ENCODE measurements at places on chromosomes 11 and 22. TPM values are rescaled to one million over a fixed set of nuclear protein-coding genes. Genes with fewer than 3 reads are reported as not detected.

GRCh38 chr11:134277183-134278001 is 1.2 kb downstream of the GLB1L3 start:
- DNase-seq = no peak

DNA sequence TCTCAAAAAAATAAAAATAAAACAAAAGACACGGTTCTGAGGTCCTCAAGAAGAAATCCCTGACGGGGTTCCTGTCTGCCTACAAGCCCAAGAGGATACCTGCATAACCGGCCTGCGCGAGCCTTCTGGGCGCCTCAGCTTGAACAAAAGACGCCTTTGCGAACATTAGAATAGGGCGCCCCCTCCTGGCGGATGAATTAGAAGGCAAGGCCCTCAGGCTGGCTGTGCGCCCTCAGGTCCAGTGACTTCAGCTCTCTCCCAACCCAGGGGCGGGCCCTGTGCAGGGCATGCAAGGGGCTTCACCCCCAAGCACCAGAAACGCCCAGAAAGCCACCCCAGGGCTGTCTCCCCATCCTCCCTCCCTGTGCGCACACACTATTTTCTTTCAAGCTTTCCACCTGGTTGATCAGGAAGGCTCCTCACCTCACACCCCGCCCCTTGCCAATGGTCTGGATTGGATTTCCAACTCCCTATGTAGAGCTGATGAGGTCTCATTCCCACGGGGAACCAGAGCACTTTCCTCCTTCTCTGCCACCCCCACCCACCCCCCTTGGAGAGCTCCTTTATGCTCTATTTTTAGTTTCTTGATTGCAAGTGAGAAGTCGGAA is 273.3 kb downstream of the BUD13 start:
- DNase-seq = no peak

- no peak for DNase-seq
Observed at GRCh38 chr22:29710922-29711593, 8.7 kb upstream of the CABP7 start.

DNA sequence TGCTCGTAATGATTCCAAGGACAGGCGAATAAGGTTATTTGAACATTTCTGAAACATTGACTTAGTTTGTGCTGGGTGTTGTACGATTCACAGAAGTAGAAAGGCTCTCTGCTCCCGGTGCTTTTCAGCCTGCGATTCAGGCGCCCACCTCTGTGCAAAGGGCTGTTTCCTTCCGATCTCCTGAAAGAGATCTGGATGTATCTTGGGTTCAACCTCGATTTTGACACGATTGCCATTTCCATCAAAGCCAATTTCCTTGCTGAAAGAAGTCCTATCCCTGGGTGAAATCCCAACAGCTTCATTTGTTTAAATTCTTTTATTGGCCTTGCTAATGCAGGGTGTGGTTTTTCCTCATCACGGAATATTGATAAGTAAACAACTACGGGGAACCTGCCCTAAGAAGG is 1.1 kb upstream of the ZC3H12C start:
- no peak for DNase-seq

TSSK2 gene
- polyA plus RNA-seq = not detected

SRPRA gene
- 133 TPM for polyA plus RNA-seq

OR5AK2 gene
- not detected for polyA plus RNA-seq

GRCh38 chr11:203056-203944 is 3.9 kb downstream of the BET1L start:
- no peak for DNase-seq

SHANK2 gene
- not detected for polyA plus RNA-seq

DCDC1 gene
- not detected for polyA plus RNA-seq

DNA sequence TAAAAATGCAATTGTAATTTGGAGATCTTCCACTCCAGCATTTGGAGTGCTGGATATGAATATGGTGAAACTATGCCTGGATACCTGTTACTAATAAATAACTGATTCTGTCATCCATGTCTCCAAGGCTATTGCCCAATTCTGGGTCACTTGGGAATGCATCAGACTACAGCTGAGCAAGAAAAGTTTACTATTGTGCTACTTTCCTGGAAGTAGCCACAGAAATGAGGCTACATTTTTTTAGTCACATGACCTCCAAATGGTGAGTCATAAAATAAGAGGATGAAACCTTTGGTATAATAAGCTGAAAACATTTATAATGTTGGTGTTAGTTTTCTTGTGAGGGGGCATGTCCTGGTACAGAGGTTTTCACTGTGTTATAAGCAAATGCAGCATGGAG is 44.4 kb downstream of the DCDC1 start:
- DNase-seq = no peak

GRCh38 chr11:43021466-43021865 is 290.3 kb upstream of the API5 start:
- DNase-seq = no peak

DNA sequence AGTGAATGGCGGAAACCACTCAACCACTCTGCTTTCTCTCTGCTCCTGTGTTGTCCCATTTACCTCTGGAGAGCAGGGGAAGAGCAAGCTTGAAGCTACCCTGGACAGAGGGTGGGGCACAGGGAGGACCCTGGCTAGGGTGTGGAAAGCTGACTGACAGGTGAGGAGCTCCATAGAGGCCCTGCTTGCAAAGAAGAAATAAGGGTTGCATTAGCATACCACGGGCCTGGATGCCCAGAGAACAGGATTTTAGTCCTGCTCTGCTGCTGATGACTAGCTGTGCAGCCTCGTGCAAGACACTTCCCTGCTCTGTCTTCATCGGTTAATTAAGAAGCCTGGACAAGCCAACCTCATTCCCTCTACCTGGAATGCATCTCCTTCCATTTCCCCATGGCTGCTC is 135.0 kb downstream of the BUD13 start:
- DNase-seq = no peak

DNA sequence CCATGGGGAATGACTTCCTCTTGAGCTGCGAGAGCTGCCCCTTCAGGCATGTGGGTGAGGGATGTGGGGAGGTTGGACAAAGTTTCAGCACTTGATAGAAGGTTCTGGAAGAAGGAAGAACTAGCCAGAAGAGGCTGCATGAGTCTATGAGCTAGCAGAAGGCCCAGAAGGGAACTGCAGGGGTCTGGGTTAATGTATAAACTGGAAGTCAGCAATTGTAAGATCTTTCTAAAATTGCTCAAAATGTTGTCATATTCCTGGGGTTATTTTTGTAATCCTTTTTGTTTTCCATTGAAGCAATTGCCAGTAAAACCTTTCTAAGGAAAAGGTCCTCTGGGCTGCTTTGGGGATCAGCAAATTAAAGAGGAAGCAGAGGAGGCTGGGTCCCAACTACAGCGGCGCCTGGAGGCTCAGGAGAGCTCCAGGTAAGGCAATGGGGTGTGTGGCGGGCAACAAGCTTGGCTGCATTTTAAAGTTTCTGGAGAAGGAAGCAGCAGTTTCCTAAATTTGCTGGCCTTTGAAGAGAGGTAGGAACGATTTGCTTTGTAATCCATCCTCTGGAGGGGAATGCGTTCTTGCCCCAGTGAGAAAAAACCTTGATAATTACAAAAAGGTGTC is 29.2 kb downstream of the ADAMTS15 start:
- DNase-seq = no peak

GRCh38 chr22:40747361-40747760 is 68.1 kb downstream of the MCHR1 start:
- no peak for DNase-seq

DNA sequence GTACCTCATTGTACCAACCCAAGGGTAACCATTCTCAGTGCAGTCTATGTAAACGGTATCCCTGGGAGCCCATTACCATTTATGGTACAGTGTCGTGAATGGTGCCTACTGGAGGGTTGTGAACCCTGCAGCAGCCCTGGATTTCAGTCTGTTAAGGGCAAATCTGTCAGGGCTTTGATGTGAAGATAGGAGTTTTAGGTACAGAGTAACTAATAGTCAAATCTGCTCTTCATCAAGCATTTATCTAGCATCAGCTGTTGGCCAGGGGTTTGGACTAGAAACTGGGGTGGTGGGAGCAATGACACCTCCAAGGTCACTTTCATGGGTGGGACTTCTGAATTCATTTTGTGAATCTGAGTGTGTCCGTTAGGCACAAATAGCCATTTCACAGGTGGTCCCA is 50.6 kb upstream of the RFPL3 start:
- DNase-seq = no peak

- DNase-seq = no peak
Observed at GRCh38 chr22:45910928-45911467, 66.0 kb downstream of the WNT7B start.

P2RX6 gene
- polyA plus RNA-seq = 0.21 TPM

- DNase-seq = no peak
Observed at GRCh38 chr22:29617922-29618629, 14.6 kb downstream of the NF2 start.

GAL gene
- polyA plus RNA-seq = 0.35 TPM

GRCh38 chr22:24165673-24166072 is 15.6 kb upstream of the SUSD2 start:
- DNase-seq = no peak

GTSE1 gene
- 44.4 TPM for polyA plus RNA-seq

DNA sequence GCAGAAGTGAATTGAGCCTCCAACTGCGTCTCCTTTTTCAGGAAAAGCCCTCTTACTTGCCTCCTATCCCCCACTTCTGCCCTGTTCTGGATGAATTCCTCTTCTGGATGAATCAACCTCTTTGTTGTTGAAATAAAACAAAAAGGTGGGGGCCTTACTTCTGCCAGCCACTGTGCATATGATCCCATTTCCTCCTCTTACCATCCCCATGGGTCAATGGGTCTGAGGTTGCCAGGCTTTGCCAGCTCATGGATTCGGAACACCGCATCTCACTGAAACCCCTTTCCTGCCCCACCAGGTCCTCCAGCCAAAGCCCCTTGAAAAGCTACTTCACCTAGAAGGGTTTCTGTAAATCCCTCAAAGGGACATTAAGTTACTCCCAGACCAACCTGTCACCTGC is 3.7 kb upstream of the CHST1 start:
- no peak for DNase-seq

GRCh38 chr11:32960553-32961164 is 55.0 kb upstream of the DEPDC7 start:
- DNase-seq = peak; percentile 21

SLC17A6 gene
- polyA plus RNA-seq = not detected
